ENCODE measurements at places on chromosomes 4 and X. TPM values are rescaled to one million over a fixed set of nuclear protein-coding genes. Genes with fewer than 3 reads are reported as not detected.
A peak's percentile ranks its signal among the peaks of the same experiment; 100 is the strongest.

DNA sequence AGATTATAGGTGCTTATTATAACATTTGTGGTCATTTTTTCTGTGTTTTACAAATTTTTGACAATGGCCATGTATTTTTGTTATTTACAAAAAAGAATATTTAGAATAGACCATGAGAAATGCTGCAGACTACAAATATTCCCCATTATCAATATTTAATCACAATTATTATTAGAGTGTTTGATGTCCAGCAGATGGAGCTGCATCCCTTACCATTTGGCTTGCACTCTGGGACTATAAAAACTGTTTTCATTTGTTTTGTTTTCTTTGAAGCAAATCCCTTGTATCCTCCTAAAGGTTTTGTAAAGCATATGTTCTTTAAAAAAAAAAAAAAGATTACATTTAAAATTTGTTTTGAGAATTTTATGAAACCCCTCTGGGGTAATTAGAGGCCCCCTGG is 85.6 kb upstream of the CXorf66 start:
- DNase-seq, result no peak

The PGAM4 gene
- not detected for total RNA-seq

DNA sequence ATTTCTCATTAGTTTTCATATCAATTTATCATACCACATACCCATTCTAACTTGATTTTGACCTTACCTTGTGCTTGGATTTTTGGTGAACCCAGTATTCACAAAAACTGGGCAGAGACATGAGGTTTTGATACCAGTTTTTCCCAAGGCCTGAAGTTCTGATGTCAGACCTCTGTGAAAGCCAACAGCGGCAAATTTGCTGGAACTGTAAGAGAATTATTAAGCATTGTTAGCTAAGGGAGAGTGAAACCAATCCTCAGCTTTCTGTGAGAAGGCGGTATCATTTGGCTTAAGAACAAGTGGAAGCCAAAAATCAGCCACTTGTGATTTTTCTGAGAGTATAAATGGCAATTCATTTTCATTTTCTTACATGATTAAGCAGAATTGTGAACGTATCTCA is 8.9 kb downstream of the HSD17B13 start:
- no peak for DNase-seq

The RBMXL3 gene
- not detected for total RNA-seq

GRCh38 chr4:13322681-13323101 is 161.4 kb downstream of the RAB28 start:
- DNase-seq, result peak; percentile 54

DNA sequence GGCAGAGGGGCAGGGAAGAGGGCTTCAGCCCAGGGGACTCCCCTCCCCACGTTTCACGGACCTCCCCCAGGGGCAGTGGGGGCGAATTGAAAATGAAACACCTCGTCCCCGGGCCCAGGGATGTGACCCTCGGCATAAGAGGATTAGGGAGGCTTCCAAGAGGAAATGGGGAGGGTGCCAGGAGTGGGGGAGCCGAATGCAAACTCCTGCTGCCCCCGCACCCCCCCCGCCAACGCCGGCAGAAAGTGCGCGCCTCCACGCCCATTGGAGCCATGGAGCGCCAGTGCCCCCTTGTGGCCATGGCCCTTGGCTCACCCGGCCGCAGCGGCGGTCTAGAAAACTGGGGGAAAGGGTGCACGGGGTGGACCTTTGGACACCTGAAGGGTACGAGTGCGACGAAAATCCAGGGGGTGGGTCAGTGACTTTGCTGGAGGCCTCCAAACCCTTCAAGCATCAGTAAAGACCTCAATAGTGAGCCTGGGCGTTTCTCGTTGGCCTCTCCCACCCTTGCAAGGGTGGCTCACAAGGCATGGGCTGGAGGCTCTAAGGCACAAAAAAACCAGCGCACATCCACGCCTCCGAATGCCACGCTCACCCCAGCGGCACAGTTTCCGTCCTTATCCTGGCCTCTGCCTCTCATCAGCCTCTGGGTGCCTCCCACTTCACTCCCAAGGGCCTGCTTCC is 120.8 kb upstream of the PJA1 start:
- DNase-seq, result peak; percentile 9

DNA sequence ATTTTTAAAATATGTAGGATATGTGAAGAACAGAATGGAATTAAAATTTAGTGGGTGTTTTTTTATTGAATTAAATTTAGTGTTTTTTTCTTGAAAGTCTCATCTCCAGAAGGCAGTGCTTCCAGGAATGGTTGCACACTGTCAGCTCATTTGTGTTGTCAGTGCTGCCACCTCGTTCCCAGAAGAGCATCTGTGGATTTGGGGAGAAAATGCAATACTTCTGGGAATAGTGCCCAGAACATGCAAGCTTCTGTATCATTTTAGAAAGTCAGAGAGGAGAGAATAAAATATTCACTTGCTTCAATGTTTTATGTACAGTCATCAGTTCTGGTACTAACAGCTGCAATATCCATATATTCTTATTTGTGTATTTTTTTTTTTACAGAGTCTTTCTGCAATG is 608.8 kb downstream of the PCDH7 start:
- DNase-seq, result no peak
